NCI-H1105 treated with DMSO at 0.1 percent for 48 hours (cell line): ENCODE measurements at places on chromosomes 5 and 9.

DNA sequence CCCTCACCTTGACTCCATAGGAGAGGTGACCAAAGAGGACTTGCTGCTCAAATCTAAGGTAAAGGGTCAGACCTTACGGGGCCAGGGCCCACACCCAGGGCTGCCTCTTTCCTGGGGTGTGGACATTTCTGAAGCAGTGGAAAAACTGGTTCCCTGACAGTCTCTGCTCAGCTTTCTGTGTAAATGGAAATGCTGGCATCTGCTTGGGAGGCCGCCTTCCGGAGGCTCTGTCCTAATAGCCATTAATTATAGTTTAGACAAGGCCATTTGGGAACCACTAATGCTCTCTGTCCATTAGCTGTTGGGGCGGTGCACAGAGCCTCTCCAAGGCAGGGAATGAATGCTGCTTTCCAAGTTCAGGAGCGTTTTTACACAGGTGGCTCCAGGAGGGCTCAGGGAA lies 17.3 kb downstream of the USP20 start:
- DNase-seq: peak; percentile 27

GRCh38 chr5:421901-422300 lies 21.1 kb upstream of the EXOC3 start:
- no peak for DNase-seq

GRCh38 chr5:171599411-171599810 lies 180.0 kb downstream of the FGF18 start:
- DNase-seq: no peak

DNA sequence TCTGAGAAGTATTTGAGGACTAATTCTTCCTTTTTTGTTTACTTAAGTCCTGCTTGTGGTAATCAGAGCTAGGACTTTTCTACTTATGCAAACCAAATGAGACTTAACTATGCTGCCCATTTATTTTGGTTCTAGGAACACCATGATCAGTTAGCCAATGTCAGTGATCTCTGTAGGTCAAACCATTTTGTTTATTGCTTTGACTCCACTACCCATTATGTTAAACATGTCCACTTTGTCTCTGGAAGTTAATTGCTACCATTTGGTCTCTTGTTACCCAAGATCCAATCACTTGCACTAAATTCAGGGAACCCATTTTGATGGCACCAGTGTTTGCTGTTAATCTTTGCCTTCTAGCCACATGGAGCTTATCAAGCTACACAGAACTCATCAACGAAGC lies 161.9 kb downstream of the CCDC171 start:
- no peak for DNase-seq

GRCh38 chr5:140548791-140549190 lies 1.3 kb downstream of the EIF4EBP3 start:
- no peak for DNase-seq

- DNase-seq: no peak
Measured at GRCh38 chr9:121107029-121107428, 32.3 kb downstream of the CNTRL start.

DNA sequence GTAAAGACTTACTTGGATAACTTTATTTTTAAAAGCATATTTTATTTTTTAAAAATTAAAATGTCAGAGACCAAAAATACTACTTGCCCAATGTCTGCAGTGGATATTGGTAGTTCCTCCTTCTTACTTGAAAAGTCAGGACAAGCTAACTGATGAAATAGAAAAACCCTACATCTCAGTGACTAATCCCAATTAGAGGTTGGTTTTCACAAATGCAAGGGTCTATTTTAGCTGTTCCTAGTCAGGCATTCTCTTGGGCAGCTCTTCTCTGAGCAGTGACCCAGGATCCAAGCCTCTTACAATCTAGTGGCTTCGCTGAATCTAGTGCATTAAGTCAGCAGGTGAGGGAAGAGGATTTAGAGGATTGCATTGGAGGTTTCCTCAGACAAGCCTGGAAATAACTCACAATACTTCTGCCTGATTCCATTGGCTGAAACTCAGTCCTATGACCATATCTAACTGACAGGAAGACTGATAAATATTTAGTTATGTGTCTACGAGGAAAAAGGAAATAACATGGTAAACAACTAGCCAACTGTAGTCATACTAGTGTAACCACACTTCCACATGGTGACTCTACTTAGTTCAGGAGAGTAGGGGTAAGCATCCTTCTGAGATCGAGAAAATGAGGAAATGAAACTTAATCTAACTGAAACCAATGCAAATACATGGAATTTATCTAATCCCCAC lies 34.2 kb upstream of the MIER3 start:
- DNase-seq: no peak

DNA sequence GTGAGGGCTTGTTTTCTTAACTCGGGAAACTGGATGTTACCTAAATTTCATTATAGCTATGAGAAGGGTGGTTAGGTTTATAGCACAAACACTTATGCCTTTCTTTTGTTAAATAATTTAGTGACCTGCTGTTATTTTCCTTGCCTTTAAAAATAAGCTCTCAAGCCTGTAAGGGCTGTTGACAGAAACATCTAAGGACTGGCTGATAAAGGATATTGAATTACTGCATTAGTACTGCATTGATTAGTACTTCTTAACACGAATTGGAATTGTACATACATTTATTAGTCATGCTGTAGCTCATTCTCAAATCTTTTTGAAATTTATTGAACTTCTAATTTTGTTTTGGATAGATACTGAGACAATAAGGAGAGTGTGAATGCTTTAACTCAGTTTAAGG lies 85.1 kb upstream of the DHFR start:
- DNase-seq: no peak

DNA sequence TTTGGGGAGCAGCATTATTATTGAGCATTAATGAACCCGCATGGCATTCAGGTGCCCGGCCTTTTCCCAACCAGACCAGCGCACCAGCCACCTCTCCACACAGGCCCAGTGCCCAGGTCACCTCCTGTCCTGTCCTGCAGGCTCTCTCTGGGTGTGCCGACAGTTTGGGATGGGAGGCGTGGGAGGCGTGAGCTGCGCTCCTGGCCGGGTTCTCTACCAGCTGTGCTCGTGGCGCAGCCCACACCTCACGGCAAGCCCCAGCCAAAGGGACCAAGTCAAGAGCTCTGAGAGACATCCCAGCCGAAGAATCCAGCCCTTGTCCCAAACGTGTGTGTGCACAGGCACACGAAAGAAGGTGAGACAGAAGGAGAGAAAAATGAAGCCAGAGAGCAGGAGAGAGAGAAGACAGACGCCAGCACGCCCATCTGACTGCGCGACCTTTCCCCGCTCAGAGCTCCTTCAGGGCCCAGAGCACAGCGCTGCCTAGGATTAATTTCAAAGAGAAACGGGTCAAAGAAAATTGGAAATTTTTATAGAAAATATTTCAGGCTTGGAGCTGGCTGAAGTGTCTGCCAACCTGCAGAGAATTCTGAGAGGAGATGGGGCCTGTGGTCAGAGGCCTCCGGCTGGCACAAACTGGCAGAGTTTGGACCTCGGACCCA lies 81.7 kb downstream of the ADAMTS2 start:
- no peak for DNase-seq

DNA sequence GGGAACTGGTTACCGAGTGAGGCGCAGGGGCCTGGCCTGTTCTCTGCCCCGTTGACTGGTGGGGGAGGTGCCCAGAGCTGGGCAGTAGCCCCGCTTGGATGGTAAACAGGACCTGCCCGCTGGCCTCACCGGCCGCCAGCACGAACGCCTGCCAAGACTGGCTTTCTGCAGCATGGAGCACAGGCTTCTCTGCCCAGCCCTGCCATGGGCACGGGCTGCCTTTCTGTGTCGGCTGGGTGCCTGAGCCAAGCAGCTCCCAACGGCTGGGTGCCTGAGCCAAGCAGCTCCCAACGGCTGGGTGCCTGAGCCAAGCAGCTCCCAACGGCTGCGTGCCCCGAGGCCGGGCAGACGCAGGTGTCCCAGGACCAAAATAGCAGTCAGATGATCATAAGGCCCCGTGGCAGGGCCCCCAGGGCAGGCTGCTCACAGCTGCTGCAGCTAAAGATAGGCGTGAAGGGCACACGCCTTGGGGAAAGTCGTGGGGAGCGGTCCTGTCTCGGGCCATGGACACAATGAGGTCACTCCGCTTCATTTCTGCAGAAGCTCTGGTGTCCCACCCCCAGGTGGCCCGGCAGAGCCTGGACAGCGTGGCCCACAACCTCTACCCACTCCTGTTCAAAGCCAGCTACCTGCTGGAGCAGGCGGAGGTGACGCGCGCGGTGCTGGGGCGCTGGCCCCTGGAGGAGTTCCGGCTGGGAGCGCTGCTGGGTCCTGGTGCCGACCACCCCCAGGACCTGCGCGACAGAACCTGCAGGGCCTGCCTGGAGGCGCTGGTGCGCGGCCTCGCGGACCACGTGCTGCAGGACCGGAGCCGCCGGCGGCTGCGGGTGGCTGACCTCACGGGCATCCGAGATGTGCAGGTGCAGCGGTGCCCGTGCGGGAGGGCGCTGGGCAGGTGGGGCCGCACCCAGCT lies at the start of gene LRRC14B:
LRRC14B (plus strand) TSS at position 460 of the 913 bp plus-strand sequence; CDS start at position 504, 44 bp downstream.
- no peak for DNase-seq

- DNase-seq: no peak
Measured at GRCh38 chr5:118844351-118844750, 144.0 kb downstream of the DTWD2 start.

GRCh38 chr5:151615431-151615830 lies 24.3 kb upstream of the FAT2 start:
- DNase-seq: no peak

- no peak for DNase-seq
Measured at GRCh38 chr9:109205526-109205925, 38.5 kb upstream of the FRRS1L start.

- no peak for DNase-seq
Measured at GRCh38 chr5:91122651-91123050, 260.5 kb downstream of the ARRDC3 start.

GRCh38 chr5:35826554-35826953 lies 30.1 kb upstream of the IL7R start:
- no peak for DNase-seq

GRCh38 chr5:33641744-33642505 lies 201.2 kb downstream of the TARS1 start:
- no peak for DNase-seq

- no peak for DNase-seq
Measured at GRCh38 chr9:113646946-113647914, 183.7 kb downstream of the RGS3 start.

- DNase-seq: no peak
Measured at GRCh38 chr5:169229342-169229892, 71.5 kb downstream of the SLIT3 start.

GRCh38 chr5:158511454-158511853 lies 588.3 kb downstream of the EBF1 start:
- no peak for DNase-seq

- no peak for DNase-seq
Measured at GRCh38 chr5:66329078-66329477, 185.0 kb downstream of the SREK1 start.

GRCh38 chr9:129809346-129809745 lies 6.4 kb downstream of the TOR1B start:
- no peak for DNase-seq

- DNase-seq: peak; percentile 15
Measured at GRCh38 chr9:8329561-8330283, 530.1 kb upstream of the DMAC1 start.
